ENCODE measurements at places on chromosomes 6 and 20. TPM values are rescaled to one million over a fixed set of nuclear protein-coding genes. Genes with fewer than 3 reads are reported as not detected.

RRAGD gene
- 0.22 TPM for polyA plus RNA-seq

BEND6 gene
- 0.73 TPM for polyA plus RNA-seq

TTBK1 gene
- polyA plus RNA-seq = not detected

DNA sequence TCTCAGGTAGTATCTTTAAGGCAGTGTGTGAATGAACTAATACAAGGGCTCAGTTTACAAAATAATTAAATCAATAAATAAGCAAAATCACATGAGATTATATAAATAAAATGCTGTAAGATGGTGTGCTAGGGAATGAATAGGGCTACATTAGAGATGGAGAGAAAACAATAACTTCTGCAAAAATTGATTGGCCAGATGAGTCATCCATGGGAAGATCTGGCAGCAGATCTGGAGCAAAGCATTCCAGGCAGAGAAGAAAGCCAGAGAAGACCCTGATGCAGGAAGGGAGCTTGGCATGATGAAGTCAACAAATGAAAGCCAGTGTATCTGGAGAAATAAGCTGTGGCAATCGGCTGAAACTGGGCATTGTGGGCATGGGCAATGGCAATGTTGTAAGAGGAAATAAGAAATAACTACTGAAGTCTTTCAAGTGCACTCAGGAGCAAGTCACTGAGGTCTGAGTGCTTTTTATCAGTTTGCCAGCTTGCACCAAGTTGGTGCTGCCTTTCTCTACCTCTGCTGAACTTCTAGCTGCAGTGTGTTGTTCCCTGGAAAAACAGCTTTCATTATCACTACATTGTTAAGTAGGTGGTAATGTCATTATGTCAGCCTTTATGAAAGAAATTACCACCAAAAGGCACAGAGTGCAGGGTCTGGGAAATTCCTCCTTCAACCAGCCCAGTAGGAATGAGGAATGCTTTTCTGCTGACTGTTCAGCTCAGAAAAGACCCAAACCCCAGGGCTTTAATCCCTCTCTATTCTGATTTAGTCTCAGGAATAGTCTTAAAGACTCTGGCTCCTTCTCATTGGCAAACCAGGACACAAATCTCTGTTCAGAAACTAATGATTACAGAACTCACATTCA is 231.6 kb downstream of the HTR1B start:
- no peak for DNase-seq

DNA sequence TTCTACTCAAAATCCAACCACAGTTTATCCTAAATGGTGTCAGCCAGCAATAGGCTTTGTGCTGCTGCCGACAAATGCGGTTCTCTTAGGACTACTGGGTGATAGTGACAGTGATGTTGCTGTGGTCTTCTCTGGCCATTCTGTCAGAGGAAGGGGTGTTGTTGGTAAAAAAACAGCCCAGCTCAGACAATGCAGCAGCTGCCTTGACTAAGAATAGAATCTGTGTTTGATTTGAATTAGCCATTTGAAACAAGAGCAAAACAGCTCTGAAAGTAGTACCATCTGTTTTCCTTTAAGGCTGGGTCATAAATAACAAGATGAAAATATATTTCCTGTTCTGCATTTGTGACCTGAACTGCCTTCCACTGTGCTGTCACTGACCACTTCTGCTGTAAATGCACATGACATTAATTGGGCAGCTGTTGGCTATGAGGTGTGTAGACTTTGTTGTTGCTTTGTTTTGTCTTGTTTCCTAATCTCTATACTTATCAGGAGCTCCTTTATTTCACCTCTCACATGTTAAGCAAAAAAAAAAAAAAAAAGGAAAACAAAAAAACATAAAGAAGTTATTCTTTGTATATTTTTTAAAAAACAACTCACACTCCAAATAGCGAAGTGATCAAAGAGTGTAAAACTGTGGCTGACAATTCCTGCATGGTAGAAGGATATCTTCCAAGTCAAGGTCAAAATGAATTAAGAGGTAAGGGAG is 497.8 kb upstream of the ARID1B start:
- no peak for DNase-seq

DNA sequence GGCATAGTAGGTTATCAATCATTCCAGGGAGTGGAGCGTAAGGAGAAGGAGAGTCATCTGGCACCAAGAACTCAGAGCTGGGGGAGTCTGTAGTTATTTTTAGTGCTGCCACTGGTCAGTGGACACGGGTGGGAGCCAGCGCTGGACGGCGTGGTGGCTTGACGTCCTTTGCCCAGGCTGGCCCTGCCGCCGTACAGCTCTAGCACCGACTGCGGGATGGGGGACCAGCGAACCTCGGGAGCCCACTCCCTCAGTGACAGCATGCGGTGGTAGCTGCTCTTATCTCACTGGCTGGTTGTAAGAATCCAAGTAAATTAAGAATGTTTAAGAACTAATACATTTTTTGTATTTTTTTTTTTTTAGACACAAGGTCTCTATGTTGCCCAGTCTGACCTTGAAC is 32.5 kb upstream of the RPS6KA2 start:
- no peak for DNase-seq

DNA sequence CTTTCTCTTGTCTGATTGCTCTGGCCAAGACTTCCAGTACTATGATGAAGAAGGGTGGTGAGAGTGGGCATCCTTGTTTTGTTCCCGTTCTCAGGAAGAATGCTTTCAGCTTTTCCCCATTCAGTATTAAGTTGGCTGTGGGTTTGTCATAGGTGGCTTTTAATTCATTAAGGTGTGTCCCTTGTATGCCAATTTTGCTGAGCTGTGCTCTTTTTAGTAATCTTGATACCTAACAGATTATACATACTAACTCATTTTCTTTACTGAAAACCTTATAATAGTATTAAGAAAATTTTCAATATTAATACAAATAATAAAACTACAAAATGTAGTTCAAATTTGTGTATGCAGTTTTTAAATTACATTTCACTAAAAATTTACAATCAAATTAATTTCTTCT is 379.6 kb upstream of the PLCB4 start:
- no peak for DNase-seq
